NCI-H187 treated with DMSO at 0.1 percent for 48 hours (cell line): ENCODE measurements at places on chromosomes 13 and 19.

DNA sequence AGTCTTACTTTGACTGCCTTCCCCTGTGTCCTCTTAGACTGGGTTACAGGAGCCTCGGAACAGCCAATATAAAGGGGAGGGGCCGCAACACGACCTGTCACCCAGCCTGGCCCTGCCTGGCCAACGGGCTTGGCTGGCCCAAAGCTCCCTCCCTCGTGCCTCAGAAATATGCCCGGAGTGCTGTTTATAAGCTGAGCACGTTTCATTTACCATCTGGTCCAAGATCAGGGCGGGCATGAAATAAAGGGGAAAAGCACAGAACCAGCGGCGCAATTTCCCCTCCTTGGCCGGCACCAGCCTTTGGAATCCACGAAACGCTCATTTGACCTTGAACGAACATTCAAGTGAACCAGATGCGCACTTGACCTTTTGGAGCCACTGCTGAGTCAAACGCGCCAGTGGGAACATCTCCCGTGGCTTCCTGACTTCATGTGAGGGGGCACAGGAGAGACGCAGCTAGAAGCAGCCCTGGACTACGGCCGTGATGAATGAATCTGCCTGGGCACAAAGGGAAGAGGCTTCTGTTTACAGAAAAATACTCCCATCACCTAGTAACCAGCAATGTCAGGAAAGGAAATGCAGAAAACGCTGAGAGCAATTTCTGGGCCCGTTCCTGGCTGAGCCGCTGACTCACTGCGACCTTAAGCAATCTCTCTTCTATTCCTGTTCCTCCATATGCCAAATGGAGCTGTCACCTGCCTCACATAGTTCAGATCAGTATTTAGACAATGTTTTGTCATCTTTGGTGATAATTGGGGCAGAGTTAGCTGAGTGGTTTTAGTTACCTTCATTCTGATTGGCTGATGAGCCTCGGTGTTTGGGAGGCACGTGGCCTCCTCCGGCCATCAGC, 53.3 kb downstream of the RFX2 start:
- DNase-seq: no peak

GRCh38 chr13:111186305-111186935, 71.3 kb downstream of the ARHGEF7 start:
- no peak for DNase-seq

DNA sequence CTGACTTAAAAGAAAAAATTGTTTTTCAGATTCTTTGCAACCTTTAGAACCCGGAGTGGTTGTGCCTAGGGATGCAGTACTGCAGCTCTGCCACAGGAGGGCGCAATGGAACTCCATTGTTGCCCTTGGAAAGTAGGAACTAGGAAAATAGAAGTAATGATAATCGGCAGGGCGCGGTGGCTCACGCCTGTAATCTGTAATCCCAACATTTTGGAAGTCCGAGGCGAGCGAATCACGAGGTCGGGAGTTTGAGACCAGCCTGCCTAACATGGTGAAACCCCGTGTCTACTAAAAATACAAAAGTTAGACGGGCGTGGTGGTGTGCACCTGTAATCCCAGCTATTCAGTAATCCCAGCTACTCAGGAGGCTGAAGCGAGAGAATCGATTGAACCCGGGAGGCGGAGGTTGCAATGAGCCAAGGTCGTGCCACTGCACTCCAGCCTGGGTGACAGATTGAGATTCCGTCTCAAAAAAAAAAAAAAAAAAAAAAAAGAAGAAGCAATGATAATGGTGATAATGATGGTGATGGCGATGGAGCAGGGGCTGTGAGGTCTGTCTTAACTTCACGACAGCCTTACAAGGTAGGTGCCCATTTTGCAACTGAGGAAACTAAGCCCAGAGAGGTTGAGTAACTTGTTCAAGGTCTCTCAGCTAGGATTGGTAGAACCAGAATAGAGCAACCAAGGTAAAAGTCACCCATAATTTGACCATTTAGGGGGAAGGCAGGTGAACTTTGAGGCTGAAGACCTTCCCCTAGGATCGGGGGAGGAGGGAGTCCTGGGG, 5.5 kb upstream of the ADAMTS10 start:
- DNase-seq: no peak

GRCh38 chr19:6450166-6450565, 9.4 kb downstream of the SLC25A23 start:
- DNase-seq: no peak

DNA sequence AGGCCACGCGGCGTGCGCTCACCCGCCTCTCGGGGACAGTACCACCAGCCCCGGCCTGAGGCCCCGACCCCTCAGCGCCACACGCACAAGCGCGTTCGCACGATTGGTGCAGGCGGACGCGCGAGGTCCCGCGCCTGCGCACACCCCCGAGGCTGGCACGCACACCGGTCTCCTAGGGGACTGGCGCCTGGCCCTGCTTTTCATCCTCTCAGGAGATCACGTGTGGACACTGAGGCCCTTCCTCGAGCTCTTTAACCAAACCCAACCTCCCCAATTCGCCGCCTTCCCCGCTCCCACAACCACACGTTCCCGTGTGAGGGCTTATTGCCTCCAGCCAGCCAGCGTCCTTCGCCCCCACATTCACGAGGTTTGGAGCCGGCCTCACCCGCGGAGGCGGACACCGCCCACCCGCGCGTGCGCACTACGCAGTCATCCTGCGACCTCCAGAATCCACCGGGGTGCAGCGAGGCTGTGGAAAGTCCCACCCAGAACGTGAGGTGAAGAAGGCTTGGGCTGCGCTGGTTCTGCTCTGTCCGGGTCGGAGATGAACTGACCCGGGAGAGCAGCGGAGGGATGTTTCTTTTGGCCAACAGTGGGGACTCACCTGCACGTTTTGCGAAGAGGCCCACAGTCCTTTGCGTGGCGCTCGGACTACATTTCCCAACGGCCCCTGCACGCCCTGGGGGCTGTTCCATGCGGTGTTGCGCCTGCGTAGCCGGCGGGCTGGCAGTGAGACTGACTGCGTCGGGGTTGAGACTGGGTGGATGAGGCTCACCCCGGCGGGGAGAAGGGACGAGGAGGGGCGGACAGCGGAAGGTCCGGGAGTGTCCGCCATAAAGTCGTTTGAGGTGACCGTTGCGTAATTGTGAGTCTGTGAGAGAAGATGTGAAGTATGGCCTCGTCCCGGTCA, 539 bp upstream of the ZNF667 start:
- no peak for DNase-seq

- DNase-seq: no peak
These were observed 503.3 kb downstream of the COG6 start for GRCh38 chr13:40158757-40159156.

DNA sequence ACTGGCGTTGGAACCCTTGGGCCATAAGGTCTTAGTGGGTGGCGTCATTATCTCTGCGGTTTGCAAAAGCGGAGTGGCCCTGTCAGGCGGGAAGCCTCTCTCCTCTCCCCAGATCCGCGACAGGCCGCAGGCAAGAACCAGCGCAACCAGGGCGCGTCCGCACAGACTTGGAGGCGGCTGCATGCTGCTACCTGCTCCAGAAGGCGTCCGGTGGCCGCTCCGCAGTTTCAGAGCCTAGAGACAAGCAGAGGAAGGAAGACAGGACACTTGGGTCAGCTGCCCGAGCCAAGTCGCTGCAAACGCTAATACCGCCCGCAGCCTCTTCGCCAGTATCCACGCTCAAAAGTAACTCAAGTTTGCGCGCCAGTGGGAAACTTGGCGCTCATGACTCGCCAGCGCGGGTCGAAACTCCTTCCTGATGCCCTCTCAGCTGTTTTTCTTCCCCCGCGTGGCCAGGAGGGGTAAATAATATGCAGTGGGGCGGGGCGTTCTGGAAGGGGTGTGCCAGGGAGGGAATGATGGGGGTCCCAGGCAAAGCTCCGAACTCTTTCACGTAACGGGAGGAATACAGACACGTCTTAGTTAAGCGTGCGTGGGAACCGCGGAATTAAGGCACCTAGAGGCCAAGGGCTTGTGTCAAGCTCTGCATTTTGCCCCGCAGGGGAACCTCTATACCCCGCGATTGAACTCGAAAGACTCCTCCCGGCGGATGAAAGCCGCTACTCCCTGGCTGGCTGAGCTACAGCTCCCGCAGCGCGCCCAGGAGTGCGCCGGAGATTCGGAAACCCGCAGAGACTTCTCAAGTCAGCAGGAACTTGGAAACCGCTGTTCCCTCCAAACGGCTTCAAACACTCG, at the start of gene EDNRB:
EDNRB (minus strand) TSS at position 441 of the 855 bp plus-strand sequence; CDS start at position 183, 258 bp downstream.
- DNase-seq: no peak

DNA sequence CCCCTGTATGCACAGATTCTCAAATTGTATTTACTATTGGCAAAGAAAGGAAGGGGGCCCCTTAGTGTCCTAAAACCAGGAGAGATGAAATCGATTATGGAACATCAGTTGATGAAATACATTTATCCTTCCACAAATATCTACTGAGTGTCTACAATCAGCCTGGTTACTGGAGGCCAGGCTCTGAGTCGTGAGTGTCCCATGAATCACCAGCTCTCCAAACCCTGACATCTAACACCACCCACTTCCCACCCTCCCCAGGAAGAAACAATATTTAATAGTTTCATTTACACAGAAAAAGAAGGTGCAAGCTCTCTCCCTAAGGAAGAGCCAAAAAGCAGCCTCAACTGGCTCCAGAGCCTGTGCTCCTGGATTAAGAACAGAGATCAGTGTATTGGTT, 25.2 kb downstream of the KCTD15 start:
- no peak for DNase-seq

GRCh38 chr13:79541426-79542049, 60.6 kb downstream of the NDFIP2 start:
- DNase-seq: no peak

DNA sequence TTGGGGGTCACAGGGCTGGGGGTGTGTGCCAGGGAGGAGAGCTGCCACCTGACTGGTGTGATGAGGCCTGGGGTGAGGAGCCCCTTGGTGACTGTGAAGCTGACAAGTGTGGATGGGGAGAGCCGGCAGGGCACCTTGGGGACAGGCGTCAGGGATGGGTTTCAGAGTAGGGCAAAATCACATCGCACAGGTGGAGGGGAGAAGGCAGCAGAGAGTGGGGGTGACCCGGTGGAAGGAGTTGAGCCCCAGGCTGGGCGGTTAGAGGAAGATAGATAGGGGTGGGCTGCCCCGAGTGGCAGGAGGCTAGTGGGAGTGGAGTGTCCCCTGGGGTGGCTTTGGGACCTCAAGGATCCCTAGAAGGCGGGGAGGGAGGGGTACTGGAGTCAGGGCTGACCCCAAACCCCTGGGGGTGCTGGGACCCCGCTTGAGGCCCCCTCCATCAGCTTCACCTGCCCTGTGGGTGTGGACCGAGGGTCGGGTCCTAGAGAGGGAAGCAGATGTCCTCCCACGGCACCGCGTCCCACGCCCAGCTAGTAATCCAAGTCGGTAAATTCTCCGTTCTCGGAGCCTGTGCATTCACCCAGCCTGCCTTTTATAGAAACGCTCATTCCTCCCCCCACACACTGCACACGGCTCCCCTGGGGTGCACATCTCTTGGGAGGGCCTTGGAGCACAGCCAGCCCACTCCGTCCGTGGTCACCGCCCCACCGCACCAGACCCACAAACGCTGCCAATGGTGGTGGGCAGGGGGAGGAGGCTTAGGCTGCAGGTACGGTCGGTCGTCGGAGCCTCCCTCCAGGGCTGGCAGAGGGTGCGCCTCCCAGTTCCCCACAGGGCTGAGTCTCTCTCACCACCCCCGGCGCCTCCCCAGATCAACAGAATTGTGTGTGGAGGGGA, 2.4 kb downstream of the CTXN1 start:
- no peak for DNase-seq

- DNase-seq: no peak
These were observed 116.0 kb downstream of the SIPA1L3 start for GRCh38 chr19:38022791-38023670.

DNA sequence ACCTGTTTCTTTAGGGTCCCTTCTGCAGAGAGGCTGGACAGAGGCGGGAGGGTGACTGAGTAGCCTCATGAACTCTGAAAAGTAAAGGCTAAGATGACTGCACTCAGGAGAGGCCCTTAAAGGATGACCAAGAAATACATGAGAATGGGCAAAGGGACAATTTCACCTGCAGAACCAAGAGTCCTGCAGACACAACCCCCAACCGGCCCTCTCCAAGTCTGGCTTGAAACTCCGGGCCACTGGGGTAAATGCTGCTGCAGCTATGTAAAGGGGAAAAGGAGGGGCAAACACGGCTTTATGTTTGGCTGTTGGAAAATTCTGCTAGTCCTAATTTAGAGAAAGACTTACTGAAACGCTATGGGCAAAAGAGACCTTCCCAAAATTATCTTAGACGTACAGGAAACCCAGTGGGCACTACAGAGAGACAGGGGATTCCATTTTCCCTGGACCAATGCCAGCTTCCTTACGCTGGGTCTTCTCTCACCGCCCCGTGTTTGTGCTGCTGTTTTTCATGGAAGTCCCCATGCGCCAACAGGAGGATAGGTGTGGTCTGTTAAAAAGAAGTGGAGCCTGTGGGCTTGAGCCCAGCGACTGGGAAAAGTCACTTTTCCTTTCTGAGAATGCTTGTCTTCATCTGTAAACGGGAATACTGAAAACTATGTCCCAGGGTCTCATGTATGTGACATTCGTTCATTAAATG, 10.6 kb downstream of the COL4A2 start:
- no peak for DNase-seq

DNA sequence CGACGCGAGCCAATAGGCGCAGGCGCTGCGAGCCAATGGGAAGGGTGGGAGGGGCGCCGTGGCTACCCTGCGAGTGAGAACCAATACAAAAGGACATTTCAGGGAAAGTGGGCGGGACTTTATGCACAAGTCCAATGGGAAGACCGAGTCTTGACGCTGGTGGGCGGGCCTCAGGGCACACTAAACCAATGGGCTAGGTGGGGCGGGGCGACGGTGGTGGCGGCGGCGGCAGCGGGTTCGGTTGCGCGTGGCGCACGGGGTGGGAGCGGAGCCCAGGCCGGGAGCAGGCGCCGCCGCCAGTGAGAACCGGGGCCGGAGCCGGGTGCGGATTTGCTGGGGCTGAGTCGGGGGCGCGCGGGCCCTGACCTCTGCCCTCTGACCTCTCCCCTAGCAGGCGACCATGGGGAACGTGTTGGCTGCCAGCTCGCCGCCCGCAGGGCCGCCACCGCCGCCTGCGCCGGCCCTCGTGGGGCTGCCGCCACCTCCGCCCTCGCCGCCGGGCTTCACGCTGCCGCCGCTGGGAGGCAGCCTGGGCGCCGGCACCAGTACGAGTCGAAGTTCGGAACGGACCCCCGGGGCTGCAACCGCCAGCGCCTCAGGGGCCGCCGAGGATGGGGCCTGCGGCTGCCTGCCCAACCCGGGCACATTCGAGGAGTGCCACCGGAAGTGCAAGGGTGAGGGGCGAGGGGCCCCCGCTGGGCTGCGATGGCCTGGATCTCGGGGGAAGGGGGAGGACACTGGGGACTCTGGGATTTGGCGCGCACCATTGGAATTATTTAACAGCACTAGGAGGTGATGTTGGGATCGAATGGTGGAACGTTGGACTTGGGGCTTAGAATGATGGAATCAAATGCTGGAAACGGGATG, at the start of gene TOMM40:
TOMM40 (plus strand) TSS at position 239 of the 867 bp plus-strand sequence; CDS start at position 401, 162 bp downstream.
- DNase-seq: peak; percentile 99

DNA sequence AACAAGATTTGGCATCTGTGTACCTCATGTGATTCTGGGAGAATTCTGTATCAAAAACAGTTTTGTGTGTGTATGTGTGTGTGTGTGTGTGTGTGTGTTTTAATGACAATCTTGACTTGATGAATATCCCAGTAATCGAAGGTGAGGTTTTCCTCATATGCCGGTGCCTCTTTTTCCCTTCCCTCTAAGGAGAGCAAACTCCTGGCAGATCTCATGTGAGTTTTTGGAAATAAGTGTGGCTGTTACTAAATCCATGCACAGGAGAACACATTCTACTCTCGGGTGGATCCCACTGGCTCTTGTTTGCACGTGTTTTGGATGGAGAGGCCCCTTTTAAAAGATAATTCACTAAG, 29.0 kb upstream of the CEBPG start:
- DNase-seq: no peak

GRCh38 chr13:76889254-76889653, 3.0 kb upstream of the KCTD12 start:
- no peak for DNase-seq
